ENCODE measurements at places on chromosomes 3 and 15.

DNA sequence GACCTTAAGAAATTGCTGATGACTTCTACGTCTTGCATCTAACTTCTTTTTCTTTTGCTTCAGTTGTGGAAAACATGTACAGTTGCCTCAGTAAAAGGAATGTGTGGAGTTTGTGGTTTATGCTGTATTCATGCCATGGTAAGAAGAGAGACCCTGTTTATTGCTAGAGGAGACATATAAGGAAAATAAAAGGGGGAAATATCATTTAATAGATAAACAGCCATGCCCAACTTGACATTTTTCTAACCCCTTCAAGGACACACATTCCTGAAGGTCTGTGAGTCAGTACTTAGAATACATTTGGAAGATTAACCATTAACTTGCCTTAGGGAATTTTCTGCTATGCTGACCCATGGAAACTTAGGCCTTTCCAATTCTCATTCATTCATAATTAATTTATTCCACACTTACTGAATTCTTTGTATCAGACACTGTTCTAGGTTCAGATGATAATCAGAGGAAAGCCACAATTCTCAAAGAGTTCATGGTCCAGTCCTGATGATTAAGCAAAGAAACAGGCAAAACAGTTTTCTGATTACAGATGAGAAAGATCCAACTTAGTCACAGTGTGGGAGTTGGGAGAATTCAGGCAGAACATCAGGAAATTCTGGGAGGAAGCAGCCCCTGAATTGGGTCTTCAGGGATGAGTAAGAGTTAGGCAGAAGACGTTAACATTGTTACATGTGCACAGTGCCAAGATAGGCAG lies 329.8 kb upstream of the RASGRP1 start:
- DNase-seq, result no peak

- no peak for DNase-seq
Measured at GRCh38 chr3:102741105-102741504, 306.3 kb downstream of the ZPLD1 start.

- no peak for DNase-seq
Measured at GRCh38 chr3:136708333-136708985, 43.7 kb downstream of the STAG1 start.

- DNase-seq, result no peak
Measured at GRCh38 chr3:17207019-17207418, 322.3 kb downstream of the PLCL2 start.

- DNase-seq, result no peak
Measured at GRCh38 chr3:157533298-157534070, 30.3 kb upstream of the VEPH1 start.

DNA sequence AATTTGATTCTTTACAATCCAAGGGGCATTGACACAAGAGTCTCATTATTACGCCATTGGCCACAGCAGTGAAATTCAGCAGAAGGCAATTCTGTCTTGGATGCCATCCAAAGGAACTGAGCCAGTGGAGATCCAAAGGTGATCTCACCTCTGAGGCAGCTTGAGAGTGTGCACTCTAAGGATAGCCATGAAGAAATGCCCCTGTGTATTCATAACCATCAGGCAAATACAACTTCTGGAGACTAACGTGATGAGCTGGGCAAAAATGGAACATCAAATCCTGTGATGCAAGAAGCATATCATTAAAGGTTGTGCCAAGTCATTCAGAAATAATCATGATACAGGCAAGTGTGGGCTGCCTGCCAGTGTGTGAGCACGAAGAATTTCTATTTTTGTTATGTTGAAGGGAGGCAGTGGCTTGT lies 41.4 kb downstream of the ROBO2 start:
- DNase-seq, result no peak

- DNase-seq, result no peak
Measured at GRCh38 chr3:124669470-124669869, 60.8 kb upstream of the UMPS start.

DNA sequence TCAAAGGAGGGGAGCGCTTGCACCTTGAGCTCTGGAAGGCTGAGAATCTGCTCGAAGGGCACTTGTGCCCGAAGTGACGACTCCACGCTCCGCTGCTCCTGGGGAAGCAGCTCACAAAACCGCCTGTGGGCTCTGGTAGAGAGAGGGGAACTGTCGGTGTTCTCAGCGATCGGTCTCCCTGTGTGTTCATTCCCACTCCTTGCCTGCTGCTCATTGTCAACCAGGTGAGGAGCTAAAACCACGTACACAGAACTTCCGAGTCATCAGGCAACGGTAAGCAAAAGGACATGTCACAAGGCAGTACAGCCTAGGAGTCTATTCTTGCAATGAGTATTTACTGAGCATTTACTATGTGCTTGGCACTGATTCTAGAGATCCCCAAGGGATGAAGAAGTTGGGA lies 1.5 kb downstream of the CIB1 start:
- DNase-seq, result no peak

- no peak for DNase-seq
Measured at GRCh38 chr3:153356908-153357307, 194.9 kb downstream of the RAP2B start.

- DNase-seq, result no peak
Measured at GRCh38 chr3:14890476-14890875, 56.9 kb upstream of the NR2C2 start.

DNA sequence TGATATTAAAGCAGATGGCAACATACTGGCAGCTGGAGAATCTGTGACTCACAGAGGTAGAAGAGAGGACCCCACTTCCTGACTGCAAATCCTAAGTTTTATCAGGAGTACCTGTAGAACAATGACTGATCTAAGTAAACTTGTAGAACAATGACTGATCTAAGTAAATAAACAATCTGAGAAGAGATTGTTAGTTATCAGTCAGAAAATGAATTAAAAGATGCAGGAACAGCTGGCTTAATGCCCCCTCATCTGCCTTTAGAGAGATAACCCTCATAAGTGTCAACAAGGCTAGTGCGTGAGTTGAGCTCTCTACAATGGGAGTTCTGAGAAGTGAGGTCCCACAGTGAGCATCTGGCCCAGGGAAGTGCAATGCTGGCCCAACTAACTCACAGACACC lies 14.6 kb downstream of the ACAD11 start:
- no peak for DNase-seq
